Fibroblast of villous mesenchyme (primary cell): ENCODE measurements at places on chromosomes 6 and 20. TPM values are rescaled to one million over a fixed set of nuclear protein-coding genes. Genes with fewer than 3 reads are reported as not detected.

The TAGAP gene
- not detected in 2 replicates for total RNA-seq

The AARS2 gene
- total RNA-seq: 10.0 and 16.0 TPM in 2 replicates

The SLC52A3 gene
- total RNA-seq: not detected in 2 replicates

The LPIN3 gene
- total RNA-seq: 5.6 and 7.4 TPM in 2 replicates

The PRR18 gene
- total RNA-seq: under 0.01 TPM in 1 of 2 replicates, not detected in the other

GRCh38 chr20:2402271-2402980, 21.7 kb downstream of the TGM6 start:
- peak; percentile 50 for DNase-seq

GRCh38 chr6:11778648-11779328, at the start of gene ADTRP:
Gene ADTRP (minus strand): TSS chr6:11778803. CDS start chr6:11778759, 44 bp downstream.
- DNase-seq: peak; percentile 46

DNA sequence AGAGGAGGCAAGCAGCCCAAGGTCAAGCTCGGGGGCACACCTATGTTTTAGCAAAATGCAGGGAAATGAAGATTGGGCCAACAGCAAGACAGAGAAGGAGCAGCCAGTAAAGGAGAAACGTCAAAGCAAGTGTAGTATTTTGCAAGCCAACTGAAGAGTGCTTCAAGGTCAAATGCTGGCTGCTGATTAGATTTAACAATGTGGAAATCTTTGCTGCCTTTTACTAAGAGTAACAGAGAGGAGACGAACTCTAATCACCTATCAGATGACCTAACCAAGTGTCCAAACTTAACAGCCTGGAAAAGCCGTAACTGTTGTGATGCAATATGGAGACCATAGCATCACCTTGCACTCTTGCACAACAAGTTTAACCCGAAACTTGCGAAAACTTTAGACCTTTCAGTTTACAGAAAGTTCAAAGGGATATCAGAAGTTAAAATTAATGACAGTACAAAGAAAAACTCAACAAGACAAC, 30.4 kb downstream of the AKIRIN2 start:
- peak; percentile 90 for DNase-seq

DNA sequence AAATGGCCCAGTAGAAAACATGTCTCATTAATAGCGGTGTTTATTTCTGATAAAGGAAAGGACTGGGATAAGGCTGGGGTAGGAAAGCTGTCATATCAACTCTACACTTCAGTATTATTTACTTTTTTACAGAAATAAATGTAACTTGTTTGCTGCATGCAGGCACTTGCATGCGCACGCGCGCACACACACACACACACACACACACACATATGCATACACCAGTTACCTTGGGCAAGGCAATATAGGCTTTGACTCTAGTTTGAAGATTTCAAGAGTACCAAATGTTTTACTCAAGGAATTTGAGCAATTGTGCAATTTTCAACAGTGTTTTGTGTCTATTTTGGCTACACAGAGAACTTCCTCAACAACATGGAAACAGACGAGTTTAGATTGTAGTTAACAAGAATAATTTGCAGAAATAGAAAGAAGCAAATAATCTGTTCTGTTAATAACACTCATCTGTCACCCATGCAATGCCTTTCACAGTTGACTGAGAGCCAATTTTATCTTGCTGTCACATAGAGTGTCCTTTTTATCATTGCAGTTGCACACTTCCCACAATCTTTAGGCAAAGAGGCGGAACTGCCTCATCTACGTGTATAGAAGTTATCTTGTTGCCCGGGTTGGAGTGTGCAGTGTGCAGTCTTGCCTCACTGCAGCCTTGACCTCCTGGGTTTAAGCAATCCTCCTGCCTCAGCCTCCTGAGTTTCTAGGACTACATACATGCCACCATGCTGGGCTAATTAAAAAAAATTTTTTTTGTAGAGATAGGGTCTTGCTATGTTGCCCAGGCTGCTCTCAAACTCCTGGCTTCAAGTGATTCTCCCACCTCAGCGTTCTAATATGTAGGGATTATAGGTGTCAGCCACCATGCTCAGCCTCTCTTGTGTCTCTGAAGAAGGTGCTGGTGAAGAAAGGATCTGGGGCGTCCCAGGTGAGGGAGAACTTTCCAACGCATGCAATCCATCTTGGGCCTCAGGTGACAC, 74.8 kb upstream of the SHLD1 start:
- peak; percentile 35 for DNase-seq

DNA sequence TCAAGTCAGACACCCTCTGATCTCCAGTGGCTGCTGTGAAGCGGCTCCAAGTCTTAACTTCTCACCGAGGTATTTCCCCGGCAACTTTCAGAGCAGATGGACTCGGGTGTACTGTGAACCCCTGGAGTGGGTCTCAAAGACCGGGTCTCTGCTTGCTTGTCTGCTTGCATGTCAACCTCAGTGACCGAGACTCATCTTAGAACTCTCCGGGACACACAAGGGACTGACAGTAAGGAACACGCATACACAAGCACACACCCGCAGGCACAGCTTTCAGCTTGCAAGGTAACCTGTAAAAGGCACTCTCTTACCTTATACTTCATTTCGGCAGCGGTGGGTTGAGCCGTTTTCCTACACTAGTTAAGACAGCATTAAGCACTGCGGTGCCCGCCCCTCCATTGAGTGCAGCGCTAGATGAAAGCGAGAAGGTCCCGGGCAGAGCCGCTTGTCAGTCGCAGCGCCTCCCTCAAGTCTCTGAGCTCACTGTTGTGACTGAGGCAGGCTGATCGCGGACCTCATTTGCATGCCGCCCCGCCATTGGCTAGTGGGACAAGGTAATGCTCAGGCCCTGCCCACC, at the start of gene NEDD9:
NEDD9 (minus strand) TSS at position 476 of the 577 bp plus-strand sequence; CDS start at position 323, 153 bp downstream.
- peak; percentile 97 for DNase-seq

GRCh38 chr6:18432180-18432579, 45.0 kb downstream of the RNF144B start:
- peak; percentile 51 for DNase-seq
